ENCODE measurements at places on chromosomes 3 and 15.

DNA sequence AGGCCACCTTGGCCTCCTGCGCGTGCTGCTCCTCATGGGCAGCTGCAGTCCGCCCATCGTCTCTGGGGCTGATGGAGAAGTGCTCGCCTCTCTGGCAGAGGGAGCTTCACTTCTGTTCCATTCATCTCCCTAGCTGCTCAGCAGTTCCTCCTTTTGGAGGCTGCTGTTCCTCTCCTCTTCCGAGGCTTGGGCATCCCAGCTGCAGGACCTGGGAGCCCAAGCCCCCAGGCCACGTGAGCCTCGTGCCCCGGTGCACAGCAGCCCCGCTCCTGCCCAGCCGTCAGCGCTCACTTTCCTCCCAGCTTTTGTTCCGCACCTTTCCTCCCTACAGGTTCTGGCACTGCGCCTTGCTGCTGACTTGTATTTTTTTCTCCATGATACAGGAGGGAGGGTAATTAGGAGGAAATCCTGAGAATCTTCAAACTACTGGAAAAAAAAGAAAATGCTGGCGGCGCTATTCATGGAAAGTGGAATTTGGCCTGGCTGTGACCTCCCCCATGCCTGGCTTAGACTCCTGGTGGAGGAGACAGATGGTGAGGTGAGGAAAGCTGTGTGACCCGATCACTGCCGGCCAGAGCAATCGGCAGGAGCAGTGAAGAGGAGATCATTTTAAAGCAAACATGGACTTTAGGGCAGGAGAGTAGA lies 210.1 kb downstream of the CHST2 start:
- no peak for DNase-seq

GRCh38 chr3:110767838-110768237 lies 303.8 kb upstream of the NECTIN3 start:
- no peak for DNase-seq

DNA sequence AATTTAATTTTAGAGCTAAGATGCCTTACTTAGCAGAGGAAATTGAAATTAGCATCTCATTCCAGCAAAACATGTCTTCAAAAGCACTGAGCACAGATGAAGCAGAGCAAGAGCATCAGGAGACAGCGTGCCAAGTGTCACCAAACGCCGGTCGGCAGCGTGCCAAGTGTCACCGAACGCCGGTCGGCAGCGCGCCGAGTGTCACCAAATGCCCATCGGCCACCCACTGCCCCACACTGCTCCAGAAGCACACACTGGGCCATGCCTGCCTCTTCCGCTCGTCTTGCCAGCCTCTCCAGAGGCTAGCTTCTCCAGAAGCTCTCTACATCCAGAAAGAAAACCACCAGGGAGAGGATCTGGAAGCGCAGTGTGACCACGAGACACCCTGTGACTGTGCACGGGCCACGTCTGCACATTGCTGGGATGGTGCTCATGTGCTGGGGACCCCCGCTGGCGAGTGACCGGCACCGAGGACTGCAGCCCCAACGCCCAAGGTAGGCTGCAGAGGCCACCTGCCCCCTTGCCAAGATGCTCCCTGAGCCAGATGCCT lies 37.8 kb downstream of the CYFIP1 start:
- DNase-seq: no peak

- peak; percentile 43 for DNase-seq
Observed at GRCh38 chr3:113495035-113495434, 19.9 kb downstream of the SPICE1 start.

DNA sequence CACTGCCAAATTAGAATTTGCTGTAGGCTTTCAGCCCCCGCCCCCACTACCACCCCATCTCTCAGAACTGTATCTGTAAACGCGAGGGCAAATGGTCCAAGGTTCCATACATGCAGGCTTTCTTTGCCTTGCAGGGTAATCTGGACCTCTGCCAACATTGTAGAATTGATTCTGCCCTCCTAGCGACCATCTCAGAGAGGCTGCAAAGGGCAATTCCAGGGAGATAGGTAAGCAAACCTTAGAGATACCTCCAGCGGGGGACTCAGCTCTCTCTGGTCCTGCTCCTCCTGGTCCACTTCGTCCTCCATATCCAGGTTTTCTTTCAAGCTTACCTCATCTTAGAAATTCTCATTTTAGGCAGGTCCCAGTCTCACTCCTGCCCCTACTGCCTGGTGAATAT lies 64.4 kb downstream of the SLMAP start:
- DNase-seq: no peak

- DNase-seq: no peak
Observed at GRCh38 chr15:27824841-27825422, 274.2 kb downstream of the OCA2 start.

DNA sequence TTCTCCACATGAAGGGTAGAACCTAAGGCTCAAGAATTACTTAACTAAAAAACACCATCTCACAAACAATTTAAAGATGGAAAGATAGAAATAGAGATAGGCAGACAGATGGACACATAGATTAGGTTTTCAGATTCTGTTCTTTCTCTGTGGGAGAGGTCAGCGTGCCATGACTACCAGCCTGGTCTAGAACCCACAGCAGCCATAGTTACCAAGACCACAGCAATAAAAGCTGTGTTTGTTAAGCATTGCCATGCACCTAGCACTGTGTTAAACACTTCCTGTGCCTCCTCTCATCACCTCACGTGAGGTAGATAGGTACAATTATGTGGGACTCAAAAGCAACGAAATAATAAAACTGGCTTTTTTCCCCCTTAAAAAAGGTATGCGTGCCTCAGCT lies 83.1 kb upstream of the TSEN2 start:
- no peak for DNase-seq

DNA sequence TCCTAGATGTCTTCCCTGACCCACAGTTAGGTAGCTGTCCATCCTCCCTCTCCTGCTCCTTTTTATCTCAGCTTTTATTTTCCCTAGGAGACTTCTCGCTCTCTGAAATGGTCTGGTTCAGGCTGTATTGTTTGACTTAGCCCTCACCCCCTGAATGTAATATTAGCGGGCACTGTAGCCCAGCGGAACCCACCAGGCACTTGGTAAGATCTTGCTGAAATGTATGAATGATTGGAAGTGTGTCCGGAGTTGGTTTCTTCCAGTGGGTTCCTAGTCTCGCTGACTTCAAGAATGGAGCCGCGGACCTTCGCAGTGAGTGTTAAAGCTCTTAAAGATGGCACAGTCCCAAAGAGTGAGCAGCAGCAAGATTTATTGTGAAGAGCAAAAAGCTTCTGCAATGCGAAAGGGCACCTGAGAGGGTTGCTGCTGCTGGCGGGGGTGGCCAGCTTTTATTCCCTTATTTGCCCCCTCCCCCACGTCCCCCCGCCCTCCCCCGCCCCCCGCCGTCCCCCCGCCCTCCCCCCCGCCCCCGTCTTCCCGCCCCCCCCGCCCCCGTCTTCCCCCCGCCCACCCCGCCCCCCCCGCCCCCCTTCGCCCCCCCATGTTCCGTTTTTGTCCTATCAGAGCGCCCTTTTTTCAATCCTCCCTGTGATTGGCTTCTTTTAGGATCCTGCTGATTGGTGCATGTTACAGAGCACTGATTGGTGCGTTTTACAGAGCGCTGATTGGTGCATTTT lies 694 bp upstream of the EEFSEC start:
- DNase-seq: peak; percentile 61

- no peak for DNase-seq
Observed at GRCh38 chr3:188360364-188360881, 206.5 kb downstream of the LPP start.

- no peak for DNase-seq
Observed at GRCh38 chr3:132444383-132444782, 27.1 kb downstream of the DNAJC13 start.

DNA sequence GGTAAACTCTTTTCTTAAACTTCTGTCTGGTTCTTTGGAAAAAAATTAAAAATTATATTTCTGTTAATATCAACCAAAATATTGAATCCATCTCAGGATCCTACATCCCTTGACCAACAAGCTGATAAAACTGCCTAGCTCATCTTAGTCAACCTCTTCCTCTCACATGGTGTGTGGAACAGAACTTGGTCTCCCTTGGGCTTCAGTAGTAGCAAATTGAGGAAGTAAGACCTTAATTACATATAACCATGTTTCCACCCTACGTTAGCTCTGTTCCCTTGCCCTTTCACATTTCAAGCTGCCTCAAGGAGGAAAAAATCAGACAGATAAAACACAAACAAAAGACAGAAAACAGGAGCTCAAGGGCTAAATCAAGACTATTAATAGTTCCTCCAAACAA lies 116.4 kb downstream of the GREM1 start:
- no peak for DNase-seq

GRCh38 chr15:66943456-66944095 lies 121.8 kb upstream of the SMAD3 start:
- DNase-seq: no peak

GRCh38 chr3:153921826-153922225 lies 199.4 kb upstream of the ARHGEF26 start:
- DNase-seq: no peak

GRCh38 chr15:70066447-70066846 lies 31.3 kb downstream of the TLE3 start:
- no peak for DNase-seq

GRCh38 chr3:48595526-48596121 lies 495 bp upstream of the COL7A1 start:
- no peak for DNase-seq

DNA sequence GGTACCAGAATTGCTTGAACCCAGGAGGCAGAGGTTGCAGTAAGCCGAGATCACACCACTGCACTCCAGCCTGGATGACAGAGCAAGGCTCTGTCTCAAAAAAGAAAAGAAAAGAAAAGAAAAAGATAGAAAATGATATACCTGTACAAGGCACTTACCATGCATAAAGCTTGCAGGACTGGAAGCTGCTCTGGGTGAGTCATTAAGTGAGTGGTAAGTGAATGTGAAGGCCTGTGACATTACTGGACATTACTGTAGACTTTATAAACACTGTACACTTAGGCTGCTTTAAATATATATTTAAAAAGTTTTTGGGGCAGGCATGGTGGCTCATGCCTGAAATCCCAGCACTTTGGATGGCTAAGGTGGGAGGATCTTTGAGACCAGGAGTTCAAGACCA lies 99.2 kb downstream of the SLMAP start:
- no peak for DNase-seq

DNA sequence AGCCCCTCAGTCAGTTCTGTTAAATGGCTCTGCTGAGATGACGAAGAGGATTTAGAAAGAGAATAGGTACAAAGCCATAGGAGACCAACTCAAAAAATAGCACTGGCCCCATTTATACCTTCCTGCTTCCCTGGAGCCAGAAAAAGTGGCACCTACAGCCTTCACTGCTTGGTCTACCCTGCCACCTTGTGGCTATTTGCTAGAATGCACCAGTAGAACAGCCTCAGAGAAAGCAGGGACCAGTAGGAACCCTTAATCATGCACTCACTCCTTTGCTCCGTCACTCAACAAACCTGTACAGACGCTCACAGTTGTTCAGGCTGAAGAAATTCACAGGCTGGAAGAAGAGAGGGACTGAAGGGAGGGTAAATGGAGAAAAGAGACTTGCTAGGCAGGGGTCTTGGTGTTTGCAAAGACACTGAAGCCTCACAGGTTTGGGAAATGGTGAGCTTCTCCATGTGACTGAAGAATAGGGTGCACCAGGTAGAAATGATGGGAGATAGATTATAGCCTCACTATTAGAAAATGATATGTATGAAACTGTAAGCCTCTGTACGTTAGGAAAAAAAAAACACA lies 12.1 kb upstream of the RTP2 start:
- DNase-seq: peak; percentile 53

DNA sequence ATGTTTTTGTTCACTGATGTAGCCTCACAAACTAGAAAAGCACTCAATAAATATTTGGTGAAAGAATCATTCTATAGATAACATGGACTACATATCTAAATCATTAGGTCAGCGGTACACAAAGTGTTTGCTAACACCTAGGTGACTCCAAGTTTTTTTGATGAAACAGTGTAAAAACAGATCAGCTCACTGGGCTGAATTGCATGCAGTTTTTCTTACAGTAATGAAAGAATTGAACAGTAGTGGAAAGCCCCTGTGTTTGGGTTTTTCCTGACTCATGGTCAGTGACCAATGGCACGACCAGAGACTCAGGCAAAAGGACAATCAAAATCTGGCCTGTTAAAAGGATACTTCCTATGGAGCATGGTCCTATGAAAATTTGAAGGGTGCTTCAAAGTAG lies 384.3 kb upstream of the EPHA6 start:
- no peak for DNase-seq

DNA sequence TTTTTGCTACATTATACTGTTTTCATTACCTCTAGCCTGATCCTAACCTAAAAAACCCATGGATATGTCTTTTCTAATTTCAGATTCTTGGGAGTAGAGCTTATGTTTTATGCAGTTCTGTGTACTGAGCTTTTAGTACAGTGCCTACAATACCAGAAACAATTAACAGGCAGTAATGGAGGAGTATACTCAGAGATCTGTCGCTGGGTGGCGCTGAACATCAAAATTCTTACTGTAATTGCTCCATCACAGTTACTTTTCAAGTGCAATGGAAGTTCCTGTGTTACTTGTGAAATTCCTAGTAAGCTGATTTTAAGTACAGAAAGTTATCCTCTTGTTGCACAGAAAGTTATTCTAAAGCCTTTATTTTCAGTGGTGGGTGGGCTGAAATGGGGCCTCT lies 66.9 kb downstream of the RNF13 start:
- DNase-seq: peak; percentile 4

GRCh38 chr3:130711565-130712324 lies 34.9 kb downstream of the PIK3R4 start:
- DNase-seq: no peak

- DNase-seq: no peak
Observed at GRCh38 chr3:126098391-126098858, 14.5 kb upstream of the SLC41A3 start.

GRCh38 chr3:17179381-17180205 lies 294.8 kb downstream of the PLCL2 start:
- no peak for DNase-seq

GRCh38 chr3:176041185-176041584 lies 1156.1 kb downstream of the TBL1XR1 start:
- DNase-seq: no peak

- DNase-seq: no peak
Observed at GRCh38 chr15:39934397-39935071, 619 bp downstream of the EIF2AK4 start.

GRCh38 chr15:49135342-49135857 lies 20.0 kb downstream of the COPS2 start:
- no peak for DNase-seq

DNA sequence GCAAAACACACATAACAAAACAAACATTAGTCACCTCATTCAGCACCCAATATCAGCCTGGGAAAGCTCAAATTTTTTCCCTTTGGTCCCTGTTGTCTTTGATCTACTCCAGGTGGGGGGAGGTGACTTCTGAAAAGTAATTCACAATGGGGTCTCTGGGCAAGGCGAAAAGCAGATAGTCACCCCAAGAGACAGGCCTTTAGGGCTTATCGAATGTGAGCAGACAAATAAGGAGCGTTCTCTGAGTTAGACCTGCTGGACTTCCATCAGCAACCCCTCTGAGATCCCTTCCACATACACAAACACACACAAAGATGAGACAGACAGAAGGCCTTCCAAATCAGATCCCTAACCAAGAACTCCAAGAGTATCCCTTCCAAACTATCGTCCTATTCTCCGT lies 171.0 kb upstream of the SMAD3 start:
- no peak for DNase-seq

DNA sequence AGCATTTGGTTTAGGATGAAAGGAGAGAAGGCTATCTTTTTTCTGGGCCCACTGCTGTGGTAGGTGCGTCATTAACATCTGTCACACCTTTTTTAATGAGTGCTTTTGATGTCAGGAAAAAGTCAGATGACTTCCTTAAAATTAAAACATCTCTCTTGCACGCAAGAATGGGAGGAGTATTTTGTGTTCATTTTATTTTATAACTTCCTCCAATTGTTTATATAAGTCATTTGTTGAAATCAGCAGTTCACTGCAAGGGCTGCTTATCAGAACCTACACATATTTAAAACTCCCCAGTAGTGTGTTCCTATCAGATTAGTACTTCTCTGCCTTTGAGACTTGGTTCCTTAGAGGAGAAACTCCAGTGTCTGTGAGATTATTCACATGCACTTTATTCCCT lies 143.8 kb downstream of the NEO1 start:
- DNase-seq: no peak

Measured in T-cell (primary cell).